ENCODE measurements at places on chromosomes 12 and 14. TPM values are rescaled to one million over a fixed set of nuclear protein-coding genes. Genes with fewer than 3 reads are reported as not detected.
A peak's percentile ranks its signal among the peaks of the same experiment; 100 is the strongest.

DNA sequence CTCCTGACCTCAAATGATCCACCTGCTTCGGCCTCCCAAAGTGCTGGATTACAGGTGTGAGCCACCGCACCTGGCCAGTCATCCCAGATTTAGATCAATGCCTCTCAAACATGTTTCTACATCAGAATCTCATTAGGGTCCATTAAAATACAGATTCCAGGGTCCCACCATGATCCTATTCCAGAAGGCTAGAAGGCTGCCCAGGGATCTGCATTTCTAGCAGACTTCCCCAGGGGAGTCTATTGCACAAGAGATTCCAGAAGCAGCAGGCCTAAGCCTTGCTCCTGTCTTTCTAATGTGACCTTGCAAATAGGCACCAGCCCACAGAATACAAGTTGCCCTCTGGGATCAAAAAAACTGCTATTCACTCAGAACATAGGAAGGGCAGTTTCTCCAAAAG is 81.5 kb downstream of the SCARB1 start:
- H3K4me3 ChIP-seq, result no peak overlapping the region
- peaks cover 5% of the 10 kb centered on the region for H3K4me1 ChIP-seq
- no peak overlapping the region for H3K27ac ChIP-seq
- H3K36me3 ChIP-seq, result no peaks in the 10 kb centered on the region
- no peaks in the 10 kb centered on the region for H3K27me3 ChIP-seq

DNA sequence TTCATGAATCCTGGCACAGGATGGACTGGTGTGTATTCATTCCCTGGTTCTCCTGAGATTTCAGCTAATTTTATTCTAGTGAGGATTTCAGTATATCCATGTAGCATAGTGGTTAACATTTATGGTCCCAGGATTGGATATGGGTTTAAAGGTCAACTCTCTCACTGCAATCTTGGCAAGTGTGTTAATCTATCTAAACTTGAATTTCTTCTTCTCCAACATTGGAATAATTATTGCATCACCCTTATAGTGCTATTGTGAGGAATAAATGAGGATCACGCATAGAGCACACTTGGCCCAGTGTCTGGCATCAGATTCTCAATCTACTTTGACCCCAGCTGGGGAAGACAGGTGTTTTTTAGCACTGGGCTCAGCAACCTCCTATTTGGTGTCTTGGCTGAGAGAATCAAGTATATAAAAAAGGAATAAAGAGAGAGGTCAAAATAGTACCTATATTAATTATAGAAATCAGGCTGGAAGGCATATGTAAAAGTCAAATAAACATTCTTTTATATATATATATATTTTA is 531.2 kb upstream of the ATP2B1 start:
- H3K27ac ChIP-seq, result no peak overlapping the region
- no peaks in the 10 kb centered on the region for H3K27me3 ChIP-seq
- H3K36me3 ChIP-seq, result no peaks in the 10 kb centered on the region

- H3K4me3 ChIP-seq, result no peak overlapping the region
- H3K36me3 ChIP-seq, result peaks cover 83% of the 10 kb centered on the region
- no peak for DNase-seq
- H3K27ac ChIP-seq, result no peak overlapping the region
- H3K27me3 ChIP-seq, result no peaks in the 10 kb centered on the region
Observed at GRCh38 chr12:71639341-71639760, 24.3 kb downstream of the ZFC3H1 start.

GRCh38 chr12:14681190-14681589 is 15.2 kb downstream of the GUCY2C start:
- H3K27me3 ChIP-seq, result no peaks in the 10 kb centered on the region
- no peaks in the 10 kb centered on the region for H3K4me1 ChIP-seq
- no peak overlapping the region for H3K27ac ChIP-seq
- no peak for DNase-seq
- H3K4me3 ChIP-seq, result no peak overlapping the region
- no peaks in the 10 kb centered on the region for H3K36me3 ChIP-seq

GRCh38 chr14:62470935-62471334 is 574.3 kb downstream of the KCNH5 start:
- no peaks in the 10 kb centered on the region for H3K27me3 ChIP-seq
- no peak for DNase-seq
- no peak overlapping the region for H3K4me3 ChIP-seq
- no peaks in the 10 kb centered on the region for H3K36me3 ChIP-seq
- no peak overlapping the region for H3K27ac ChIP-seq

GRCh38 chr14:104359301-104359968 is 220.1 kb upstream of the C14orf180 start:
- no peak overlapping the region for H3K4me3 ChIP-seq
- DNase-seq, result no peak
- no peak overlapping the region for H3K27ac ChIP-seq
- H3K27me3 ChIP-seq, result no peaks in the 10 kb centered on the region
- H3K4me1 ChIP-seq, result no peaks in the 10 kb centered on the region
- no peaks in the 10 kb centered on the region for H3K36me3 ChIP-seq

GRCh38 chr12:96112733-96113132 is 77.3 kb upstream of the LTA4H start:
- H3K4me1 ChIP-seq, result no peaks in the 10 kb centered on the region
- DNase-seq, result no peak
- no peaks in the 10 kb centered on the region for H3K36me3 ChIP-seq
- no peak overlapping the region for H3K27ac ChIP-seq
- H3K4me3 ChIP-seq, result no peak overlapping the region

GRCh38 chr14:93976477-93977057 is at the start of gene ASB2:
ASB2 (minus strand) TSS chr14:93976570; CDS start chr14:93964539, 12,031 bp downstream.
- no peaks in the 10 kb centered on the region for H3K36me3 ChIP-seq
- peaks cover 54% of the 10 kb centered on the region for H3K4me1 ChIP-seq
- H3K27ac ChIP-seq, result peak within 1 kb of the TSS; percentile 100
- DNase-seq, result peak; percentile 25
- peak within 1 kb of the TSS; percentile 0 for H3K4me3 ChIP-seq

PLEKHA5 gene
- 53.7 TPM for total RNA-seq

IFNG-AS1 gene
- total RNA-seq, result 0.07 TPM

RHOJ gene
- total RNA-seq, result 0.18 TPM
